HS-5 (cell line): ENCODE measurements at places on chromosomes 13 and 19.

GRCh38 chr13:112907871-112908331 lies 61.1 kb upstream of the MCF2L start:
- no peak for DNase-seq

DNA sequence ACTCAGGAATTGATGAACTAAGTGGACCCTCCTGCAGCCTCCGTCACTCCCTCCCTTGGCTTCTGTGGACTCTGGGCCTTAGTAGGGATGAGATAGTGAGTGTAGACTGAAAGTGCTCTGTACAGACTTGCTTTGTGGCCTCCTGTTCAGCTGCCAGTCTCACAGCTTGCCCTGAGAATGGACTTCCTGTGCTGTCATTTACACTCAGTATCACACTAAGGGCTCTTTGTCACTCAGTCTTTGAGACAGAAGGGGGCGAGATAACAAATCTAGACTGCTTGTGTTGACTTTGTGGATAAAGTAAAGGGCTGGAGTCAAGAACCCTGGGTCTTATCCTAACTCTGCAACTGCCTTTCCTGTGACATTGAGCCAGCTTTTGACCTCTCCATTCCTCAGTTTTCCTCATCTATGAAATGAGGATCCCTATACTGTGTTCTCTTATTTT lies 21.0 kb upstream of the SPRY2 start:
- DNase-seq, result no peak

- no peak for DNase-seq
Measured at GRCh38 chr13:40329781-40330485, 336.5 kb downstream of the FOXO1 start.

DNA sequence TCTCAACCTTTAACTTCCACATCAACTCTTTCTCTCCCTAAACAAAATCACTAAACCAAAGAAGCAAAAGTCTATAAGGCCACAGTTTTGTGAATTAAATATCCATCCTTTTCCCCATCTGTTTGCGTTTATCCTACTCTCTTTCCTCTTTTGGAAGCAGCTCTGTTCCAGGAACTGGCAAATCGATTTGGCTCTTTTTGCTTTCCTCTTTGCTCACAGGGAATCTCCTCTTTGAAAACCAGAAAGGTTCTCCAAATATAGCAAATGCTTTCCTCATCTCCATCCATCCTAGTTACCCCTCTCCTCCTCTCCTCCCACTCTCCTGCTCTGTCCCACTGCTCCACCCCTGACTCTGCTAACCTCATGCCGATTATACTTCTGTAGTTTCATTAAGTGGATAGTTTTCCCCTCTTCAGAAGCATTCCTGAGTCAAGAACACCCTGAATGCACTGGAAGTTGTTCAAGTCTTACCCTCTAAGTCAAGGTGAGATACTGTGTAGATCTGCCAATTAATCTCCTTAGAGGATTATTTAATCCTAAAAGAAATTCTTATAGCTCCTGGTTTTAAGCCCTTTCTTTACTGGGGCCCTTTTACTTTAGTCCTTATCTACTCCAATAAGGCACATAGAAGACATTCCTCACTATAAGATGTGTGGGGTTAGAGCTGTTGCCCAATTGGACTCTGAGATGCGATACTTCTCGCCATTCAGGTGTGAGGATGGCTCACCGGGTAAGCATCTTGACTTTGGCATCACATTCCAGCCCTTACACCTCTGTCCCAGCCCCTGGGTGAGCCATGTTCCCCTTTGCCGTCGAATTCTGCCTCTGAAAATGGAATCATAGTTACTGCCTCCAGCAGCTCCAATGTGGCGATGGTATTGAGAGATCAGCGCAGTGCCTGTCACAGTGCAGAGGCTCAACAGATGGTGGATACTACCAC lies 67.6 kb downstream of the COL4A2 start:
- DNase-seq, result no peak

DNA sequence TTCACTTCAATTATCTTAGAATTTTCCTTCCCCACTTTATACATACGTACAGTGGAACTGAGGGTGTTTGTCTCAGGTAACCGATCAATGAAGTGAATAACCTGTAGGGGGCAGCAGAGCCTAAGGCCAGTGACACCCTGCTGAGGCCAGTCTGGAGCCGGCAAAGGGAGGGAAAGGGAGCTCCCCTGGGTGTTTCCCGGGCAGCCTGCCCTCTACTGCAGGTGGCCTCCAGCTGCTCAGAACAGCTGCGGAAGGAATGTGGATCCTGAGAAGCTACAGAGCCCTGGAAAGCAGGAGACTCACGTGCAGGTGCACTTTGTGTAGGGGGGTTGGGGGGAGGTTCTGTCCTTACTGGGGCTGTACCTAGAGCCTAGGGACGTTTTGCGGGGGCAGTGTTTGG lies 832 bp upstream of the ZNF491 start:
- DNase-seq, result peak; percentile 26

DNA sequence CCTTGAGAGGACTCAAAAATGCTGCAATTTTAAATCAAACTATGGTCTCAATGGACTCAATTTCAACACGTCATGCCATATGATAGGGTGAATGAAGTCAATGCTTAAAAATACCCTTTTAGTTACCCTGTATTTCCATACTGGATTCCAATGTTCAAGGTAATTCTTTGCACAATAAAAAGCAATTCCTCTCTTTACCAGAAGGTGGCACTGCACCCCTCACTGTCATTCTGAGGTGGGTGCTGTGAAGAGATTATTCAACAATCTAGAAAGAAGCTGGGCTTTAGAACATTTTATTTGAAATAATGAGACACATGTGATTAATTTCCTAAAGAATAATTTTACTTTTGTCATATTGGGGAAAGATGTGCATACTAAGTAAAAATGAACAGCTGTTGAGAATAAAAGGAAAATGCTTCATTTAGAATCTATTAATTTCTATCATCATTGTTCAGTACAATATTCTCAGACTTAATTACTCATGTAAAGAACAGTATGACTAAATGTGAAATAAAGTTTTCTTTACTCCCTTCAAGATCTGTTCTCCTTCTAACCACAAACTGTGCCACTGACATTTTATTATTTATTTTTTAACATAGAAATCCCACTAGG lies 789.1 kb downstream of the GPC5 start:
- no peak for DNase-seq

DNA sequence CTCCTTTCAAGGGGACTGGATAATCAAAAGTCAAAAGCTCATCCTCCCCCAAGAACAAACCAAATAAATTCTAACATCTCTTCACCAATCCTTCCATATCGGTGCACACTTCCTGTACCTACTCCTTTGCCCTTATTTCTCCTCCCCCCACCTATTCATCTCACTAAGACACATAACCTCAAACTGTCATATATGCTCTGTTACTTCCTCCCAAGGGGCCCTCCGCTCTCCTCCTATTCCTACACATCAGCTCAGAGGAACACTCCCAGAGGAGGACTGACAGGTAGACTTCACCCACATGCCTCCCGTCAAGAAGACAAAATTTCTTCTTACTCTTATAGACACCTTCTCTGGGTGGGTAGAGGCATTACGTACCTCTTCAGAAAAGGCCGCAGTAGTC lies 48.1 kb downstream of the ZNF93 start:
- DNase-seq, result no peak

DNA sequence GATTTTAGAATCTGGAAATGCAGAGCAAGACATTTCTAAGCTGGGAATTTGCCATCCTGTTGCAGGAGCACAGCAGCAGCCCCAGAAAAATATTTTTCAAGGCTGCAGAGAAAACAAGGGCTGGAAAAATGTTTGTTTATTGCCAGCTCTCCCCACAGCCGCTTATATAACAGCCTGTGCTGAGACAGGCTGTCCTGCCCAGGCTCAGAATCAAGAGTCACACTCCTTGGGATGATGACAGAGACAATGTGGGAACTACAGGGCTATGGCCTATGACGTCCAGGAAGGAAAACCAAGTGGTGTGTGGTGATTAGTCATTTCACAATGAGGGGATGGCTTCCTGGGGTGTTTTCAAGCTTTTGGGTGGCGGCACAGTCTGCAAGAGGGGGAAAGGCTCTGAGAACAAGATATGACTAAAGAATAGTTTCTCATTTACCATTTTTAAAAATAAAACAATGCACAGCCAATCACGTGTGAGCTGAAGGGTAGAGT lies 136.3 kb upstream of the SERP2 start:
- peak; percentile 35 for DNase-seq
